Activated CD4-positive, alpha-beta T cell treated with anti-CD3 and anti-CD28 coated beads, Interleukin-2, amount 50 U/mL, for 48 hours (primary cell): ENCODE measurements at places on chromosomes 2 and 18.

- DNase-seq = no peak
Measured at GRCh38 chr2:16169381-16169960, 229.1 kb downstream of the MYCN start.

GRCh38 chr2:2619995-2620394 lies 288.9 kb upstream of the MYT1L start:
- no peak for DNase-seq

- no peak for DNase-seq
Measured at GRCh38 chr18:58080451-58080850, 36.4 kb downstream of the NEDD4L start.

DNA sequence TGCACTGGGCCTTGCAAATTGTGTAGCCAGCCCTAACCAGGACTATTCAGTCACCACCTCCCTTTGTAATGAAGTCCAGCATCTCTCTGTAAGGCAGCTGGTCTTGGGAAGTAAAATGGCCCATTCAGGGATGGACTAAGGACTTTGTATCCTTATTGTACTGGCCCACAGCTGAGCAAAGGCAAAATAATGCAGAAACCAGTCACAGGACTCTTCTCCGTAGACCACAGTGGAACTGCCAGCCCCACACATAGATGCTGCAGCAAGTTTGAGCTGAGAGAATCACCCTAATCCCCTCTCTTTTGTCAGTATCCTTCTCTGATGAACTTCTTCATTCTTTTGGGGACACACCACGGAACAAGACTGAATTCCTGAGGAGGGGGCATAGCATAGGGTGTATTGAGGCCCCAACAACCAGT lies 73.6 kb upstream of the RTN4 start:
- DNase-seq = no peak

GRCh38 chr2:61910603-61911002 lies 5.1 kb downstream of the COMMD1 start:
- DNase-seq = no peak

GRCh38 chr2:176461809-176462670 lies 192.8 kb downstream of the MTX2 start:
- DNase-seq = no peak

GRCh38 chr2:96158554-96158940 lies 13.3 kb upstream of the DUSP2 start:
- DNase-seq = no peak

DNA sequence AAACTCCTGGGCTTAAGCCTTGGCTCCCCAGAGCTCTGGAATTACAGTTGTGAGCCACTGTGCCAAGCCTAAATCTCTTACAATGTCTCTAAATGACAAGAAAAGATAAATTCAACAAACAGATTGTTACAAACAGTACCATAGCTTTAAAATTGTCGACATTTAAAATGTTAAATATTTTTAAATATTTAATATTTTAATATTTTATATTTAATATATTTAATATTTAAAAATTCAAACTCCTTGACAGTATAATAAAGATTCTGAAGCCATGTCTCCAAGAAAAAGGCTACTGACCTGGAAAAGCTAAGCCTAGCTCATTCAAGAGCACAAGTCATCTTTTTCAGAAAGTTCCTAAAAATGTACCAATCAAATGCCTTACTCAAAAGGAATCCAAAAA lies 75.3 kb downstream of the INPP5D start:
- DNase-seq = no peak
